ENCODE measurements at places on chromosomes 5 and 9. TPM values are rescaled to one million over a fixed set of nuclear protein-coding genes. Genes with fewer than 3 reads are reported as not detected.

The IGIP gene
- 5.3 TPM for polyA plus RNA-seq

The PCDHB4 gene
- 2.0 TPM for polyA plus RNA-seq

The LCN15 gene
- 0.15 TPM for polyA plus RNA-seq

The IL13 gene
- not detected for polyA plus RNA-seq

The ACSL6 gene
- 1.4 TPM for polyA plus RNA-seq

The OBP2A gene
- polyA plus RNA-seq: not detected

The SIL1 gene
- 40.3 TPM for polyA plus RNA-seq

The TUSC1 gene
- 22.4 TPM for polyA plus RNA-seq

The EQTN gene
- not detected for polyA plus RNA-seq

The HRH2 gene
- 3.1 TPM for polyA plus RNA-seq

The ARL14EPL gene
- not detected for polyA plus RNA-seq

The PTGS1 gene
- 4.4 TPM for polyA plus RNA-seq

The HSDL2 gene
- polyA plus RNA-seq: 96.8 TPM

The PAEP gene
- 0.20 TPM for polyA plus RNA-seq

GRCh38 chr5:2740051-2740875, 11.2 kb downstream of the IRX2 start:
- no peak for DNase-seq

DNA sequence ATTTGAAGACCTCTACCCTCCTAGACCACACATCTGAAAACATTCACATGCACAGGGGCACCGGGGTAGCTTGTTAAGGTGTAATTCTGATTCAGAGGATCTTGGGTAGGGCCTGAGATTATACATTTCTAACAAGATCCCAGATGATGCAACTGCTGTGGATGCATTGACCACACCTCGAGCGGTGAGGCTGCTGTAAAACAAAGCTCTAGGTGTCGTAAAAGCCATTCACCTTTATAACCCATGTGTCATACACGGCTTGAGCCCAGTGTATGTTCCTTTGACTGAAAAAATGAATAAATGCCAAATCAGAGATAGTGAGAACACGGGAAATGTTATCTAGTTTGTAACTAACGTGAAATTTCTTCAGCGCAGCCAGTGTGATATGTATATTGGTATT, 1578.2 kb upstream of the WWC1 start:
- no peak for DNase-seq

- no peak for DNase-seq
Measured at GRCh38 chr5:133348406-133348805, 263.9 kb downstream of the FSTL4 start.

- no peak for DNase-seq
Measured at GRCh38 chr9:119369680-119370366, 588 bp upstream of the BRINP1 start.

DNA sequence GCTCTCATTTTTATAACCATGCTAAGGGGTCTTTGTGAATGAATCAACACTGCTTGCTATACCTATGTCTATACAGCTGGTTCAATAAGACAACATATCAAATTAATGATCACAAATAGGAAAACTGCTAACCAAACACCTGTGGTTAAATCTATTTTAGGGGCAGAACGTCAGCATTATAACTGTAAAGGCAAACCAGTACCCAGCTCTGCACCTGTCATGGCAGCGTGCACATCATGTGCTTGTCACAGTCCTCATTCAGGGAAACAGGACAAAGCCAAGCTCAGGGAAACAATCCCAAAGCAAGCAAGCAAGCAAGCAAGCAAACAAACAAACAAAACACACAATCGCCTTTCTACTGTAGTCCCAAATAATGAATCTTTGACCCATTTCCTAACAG, 277.7 kb upstream of the DAP start:
- no peak for DNase-seq

- no peak for DNase-seq
Measured at GRCh38 chr5:123545506-123545905, 33.5 kb downstream of the CSNK1G3 start.

- DNase-seq: no peak
Measured at GRCh38 chr5:107513337-107514085, 157.2 kb downstream of the EFNA5 start.

DNA sequence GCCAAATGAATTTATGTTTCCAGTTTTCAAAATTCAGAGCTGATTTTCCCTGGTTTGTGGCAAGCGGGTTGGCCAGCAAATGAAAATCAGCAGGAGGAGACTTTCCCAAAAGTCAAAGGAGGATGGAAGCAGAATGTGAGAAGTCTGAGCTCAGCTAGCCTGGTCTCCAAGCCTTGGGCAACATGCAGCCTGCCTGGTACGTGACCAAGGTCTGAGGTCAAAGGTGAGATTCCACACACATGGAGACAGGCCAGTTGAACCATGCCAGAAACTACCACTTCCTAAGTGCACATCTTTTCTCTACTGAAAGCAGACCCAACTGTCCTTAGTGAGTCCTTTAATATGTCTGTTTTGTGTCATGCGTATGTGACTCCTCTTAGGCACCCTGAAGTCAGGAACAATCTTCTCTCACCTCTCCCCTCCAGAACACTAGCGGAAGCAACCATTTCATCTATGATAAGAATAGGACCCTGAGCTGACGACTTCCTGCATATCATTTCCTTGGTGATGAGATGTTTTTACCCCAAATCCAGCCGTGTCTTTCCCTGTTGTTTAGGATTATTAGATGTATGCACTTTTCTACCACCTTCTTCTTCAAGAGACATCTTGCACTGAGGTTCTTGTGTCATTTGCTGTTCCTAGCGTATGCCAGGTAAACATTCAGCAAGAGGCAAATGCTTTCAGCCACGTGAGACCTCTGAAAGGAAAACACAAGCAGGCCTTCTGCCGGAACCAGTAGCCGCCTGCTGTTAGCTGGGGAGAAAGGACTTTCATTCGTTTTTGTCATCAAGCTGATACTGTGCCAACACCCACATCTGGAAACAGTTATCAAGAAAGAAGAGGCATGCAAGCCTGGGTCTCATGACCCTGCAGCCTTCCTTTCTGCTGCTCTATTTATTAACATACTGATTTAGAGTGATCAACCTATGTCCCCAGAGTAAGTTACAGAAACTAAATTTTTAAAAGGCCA, 9.7 kb upstream of the TGFBI start:
- DNase-seq: peak; percentile 90

DNA sequence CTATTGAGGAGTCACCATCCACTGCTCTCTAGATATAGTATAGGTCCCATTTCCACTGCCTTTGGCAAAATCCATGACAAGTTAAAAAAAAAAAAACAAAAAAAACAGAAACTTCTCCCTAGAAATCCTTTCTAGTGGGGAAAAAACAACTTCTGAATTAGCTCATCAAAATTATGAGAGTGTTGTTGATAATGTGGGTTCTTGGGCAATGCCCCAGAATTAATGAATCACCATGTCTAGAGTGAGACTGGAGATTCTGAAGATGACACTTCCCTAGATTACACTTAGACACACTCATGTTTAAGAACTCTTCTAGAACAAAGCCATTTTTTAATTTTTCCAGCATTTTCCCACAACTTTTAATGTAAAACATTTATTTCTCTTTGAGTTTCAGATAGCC, 728.0 kb upstream of the C9orf72 start:
- DNase-seq: no peak

- DNase-seq: no peak
Measured at GRCh38 chr9:16356196-16356765, 514.2 kb downstream of the BNC2 start.

DNA sequence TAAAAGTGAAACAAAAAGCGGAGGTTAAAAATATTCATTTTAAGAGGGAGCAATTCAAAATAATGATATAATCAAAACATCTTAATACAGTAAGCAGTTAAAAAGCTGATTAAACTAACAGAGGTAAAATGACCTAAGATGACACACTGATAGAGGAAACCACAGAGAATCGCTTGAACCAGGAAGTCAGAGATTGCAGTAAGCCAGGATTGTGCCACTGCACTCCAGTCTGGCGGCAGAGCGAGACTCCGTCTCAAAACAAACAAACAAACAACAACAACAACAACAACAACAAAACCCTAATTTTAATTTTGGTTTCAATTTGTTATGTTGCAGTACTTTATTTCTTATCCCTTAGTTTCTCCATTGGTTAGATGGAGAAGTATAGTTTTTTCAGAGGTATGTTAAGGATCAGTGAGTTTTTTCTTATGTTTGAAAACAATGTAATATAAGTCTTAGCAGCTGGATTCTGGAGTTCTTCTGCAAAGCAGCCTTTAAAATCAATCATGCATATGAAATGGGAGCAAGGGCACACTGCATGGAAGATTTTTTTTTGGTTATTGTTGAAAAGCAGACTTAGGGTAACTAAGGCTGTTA, 58.5 kb downstream of the MLANA start:
- DNase-seq: no peak

DNA sequence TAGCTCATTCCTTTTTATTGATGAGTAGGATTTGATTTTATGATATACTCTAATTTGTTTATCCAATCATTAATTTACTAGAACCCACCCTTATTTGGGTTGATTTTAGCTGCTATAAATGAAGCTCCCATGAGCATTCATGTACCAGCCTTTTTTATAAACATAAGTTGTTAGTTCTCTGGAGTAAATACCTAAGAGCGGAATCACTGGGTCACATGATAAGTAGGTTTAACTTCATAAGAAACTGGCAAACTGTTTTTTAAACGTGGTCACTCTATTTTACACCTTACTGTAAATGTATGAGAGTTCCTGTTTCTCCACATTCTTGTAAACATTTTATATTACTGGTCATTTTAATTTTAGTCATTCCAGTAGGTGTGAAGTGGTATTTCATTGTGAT, 364.6 kb downstream of the NPR3 start:
- no peak for DNase-seq

DNA sequence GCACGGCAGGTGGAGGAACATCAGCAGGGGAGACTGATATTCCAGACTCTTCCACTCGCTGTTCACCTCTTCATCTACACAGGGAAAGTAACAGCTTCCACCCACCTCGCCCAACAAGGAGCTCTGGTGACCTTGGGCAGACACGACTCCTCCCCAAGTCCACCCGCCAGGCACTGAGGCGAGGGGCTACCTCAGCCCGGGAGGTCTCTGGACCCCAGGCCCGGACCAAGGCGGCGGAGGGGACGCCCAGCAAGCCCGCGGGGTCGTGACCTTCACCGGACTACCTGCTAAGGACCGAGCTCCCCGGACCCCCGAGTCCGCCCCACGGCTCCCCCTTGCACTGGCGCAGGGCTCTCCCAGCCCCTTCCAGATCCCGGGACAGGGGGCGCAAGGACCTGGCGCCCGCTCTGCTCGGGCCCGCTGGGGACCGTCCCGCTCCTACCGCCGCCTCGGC, 70.2 kb upstream of the LPCAT1 start:
- DNase-seq: peak; percentile 14

DNA sequence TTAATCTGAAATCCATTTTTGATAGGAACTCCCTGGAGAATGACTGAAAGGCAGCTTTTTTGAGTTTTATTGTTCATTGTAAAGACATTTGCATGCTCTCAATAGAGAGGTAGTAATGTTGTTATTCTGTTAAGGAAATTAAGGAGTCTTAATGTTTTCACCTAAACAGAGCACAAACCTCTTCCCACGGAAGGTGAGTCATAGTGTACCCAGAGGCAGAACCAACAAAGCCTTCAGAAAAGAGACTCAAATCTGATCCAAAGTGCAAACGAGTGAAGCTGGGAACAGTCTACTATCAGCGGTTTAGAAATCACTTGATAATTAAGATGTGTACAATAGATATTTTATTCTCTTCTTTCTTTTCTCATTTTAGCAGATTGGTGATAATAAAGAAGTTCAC, 470.5 kb downstream of the PLK2 start:
- no peak for DNase-seq

GRCh38 chr9:20650750-20651299, 28.5 kb upstream of the MLLT3 start:
- no peak for DNase-seq

DNA sequence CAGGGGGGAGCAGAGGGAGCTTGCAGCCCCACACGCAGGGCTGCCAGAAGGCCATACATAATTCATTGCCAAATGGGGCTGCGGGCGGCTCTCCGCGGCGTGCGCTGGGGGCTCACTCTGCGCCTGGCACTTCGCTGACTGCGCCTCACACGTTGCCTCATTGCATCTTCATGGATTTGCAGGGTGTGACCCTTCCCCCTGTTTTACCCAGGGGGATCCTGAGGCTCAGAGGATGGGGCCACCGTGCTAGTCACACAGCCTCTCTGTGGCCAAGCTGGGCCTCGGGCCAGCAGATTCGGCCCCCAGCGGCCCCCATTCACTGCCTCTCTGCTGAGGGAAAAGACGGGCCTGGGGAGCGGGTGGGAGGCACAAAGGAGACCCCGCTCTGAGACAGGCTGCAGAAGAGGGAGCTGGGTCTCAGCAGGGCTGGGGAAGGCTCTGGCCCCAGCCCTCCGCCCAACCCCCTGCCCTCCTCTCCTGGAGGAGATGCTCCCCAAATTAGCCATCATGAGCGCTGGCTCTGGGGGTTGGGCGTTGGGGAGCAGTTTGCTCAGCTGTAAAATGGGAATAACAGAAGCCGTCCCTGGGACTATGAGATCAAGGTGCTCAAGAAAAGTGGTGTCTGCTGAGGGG, 115.5 kb downstream of the C9orf50 start:
- no peak for DNase-seq

DNA sequence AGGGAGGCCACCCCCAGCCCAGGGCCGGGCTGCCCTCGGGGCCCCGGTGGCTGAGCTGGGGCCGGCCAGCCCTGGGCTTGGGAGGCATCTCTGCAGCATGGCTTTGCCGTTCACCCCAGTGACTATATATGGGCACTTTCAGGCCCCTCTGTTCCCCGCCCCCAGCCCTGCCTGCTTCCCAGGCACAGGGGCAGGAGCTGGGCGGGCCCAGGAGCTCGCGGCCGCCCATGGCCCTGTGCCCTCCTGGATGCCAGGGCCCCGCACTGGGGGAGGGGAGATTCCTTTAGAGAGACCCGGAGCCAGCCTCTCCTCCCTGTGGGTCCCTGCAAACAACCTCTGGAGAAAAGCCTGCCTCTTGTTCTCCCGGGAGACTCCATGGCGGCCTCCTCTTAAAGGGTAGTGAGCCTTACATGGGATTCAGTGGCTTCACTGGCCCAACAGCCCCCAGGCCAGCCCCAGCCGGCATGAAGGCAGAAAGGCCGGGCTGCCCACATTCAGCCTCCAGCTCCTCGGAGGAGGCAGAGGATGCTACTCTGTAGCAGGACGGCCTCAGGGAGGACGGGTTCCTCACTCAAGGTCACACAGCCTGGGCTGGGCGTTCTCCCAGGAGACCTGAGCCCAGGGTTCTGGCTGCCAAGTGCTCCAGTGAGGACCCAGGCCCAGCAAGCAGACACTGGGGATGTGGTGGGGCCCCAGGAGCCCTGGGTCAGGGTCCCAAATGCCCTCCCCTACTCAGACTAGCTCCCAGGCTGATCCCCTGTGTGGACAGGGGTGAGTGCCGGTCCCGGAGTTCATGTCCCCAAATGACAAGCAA, 4.1 kb downstream of the NACC2 start:
- DNase-seq: no peak

- DNase-seq: no peak
Measured at GRCh38 chr9:75881761-75882160, 8.7 kb upstream of the PCSK5 start.

Measured in renal pelvis (tissue), 12 donors.